Fibroblast of mammary gland (primary cell): ENCODE measurements at places on chromosomes 11 and 22.
A peak's percentile ranks its signal among the peaks of the same experiment; 100 is the strongest.

GRCh38 chr11:5345831-5346230 lies 2.5 kb upstream of the OR51B5 start:
- DNase-seq = no peak

DNA sequence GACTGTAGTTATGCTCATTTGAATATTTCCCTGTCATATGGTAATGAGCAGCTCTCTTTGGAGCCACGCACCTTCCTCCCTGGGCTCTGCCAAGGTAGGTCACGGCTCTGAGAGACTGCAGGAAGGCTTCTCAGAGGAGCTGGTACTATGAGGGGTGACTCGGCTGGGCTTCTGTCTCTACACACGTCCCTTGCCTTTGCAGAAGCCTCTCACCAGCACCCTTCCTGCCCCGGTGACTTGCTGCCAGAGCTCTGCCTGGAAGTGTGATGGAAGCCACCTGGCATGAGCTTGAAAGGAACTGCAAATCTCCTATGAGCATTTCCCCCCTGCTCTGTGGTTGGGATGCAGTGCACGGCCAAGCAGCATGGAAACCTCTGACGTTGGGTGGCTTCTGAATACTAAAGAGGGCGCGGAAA lies 74.2 kb downstream of the KIRREL3 start:
- no peak for DNase-seq

GRCh38 chr22:37607935-37608476 lies 628 bp upstream of the GGA1 start:
- no peak for DNase-seq

- no peak for DNase-seq
Observed at GRCh38 chr11:73189723-73190556, 28.1 kb upstream of the P2RY2 start.

GRCh38 chr11:118410055-118410745 lies 8.8 kb downstream of the ATP5MG start:
- no peak for DNase-seq

- no peak for DNase-seq
Observed at GRCh38 chr11:7936615-7937014, 4.9 kb downstream of the OR10A3 start.

DNA sequence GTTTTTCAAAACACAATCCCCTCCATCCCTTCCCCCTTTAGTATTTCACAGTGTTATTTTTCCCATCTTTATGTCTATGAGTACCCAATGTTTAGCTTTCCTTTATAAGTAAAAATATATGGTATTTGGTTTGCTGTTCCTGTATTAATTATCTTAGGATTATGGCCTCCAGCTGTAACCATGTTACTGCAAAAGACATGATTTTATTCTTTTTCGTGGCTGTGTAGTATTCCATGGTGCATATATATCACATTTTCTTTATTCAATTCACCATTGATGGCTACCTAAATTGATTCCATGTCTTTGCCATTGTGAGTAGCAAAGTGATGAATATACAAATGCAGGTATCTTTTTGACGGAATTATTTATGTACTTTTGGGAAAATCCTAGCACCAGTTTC lies 346.4 kb upstream of the CNTN5 start:
- no peak for DNase-seq

DNA sequence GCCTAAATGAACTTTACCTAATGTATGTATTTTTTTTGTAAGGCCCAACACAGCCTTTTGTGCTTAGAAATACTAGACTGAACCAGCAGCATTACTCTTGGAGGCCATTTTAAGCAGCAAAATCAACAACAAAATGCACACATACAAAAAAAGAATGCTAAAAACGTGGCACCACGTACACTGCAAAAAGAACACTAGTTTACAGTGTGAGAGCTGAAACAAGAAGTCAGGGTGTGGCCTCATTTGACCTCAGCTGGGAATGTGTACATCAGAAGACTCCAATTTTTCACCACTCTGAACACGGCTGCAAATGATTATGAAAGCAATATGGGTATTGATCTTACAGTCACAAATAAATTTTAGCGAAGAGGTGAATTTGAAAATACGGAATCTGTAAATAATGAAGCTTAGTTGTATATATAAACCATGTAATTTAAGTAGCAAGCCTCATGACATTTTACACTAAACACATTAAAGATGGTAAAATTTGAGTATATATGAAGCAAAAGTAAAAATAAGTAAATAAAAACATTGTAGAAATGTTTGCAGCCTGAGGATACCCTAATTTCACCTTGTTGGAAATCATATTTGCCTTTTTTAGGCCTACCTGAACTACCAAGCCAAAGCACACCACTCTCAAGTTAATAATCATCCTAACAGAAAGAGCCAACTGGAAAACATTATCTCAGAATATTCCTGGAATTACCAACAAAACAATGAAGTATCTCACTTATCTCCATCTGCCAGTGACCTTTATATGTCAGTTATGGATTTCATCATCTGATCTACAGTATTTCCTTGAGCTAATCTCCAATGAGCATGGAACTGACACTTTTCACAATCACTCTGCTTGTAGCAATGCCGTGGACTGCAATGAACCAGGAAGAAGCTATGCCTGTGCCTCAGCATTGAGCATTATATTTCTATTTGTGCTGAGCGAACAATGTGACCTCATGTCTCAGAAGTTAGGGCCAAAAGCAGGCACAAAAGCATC lies 319.5 kb upstream of the FAT3 start:
- DNase-seq = no peak

GRCh38 chr11:62747475-62748160 lies 6.3 kb downstream of the ZBTB3 start:
- no peak for DNase-seq

DNA sequence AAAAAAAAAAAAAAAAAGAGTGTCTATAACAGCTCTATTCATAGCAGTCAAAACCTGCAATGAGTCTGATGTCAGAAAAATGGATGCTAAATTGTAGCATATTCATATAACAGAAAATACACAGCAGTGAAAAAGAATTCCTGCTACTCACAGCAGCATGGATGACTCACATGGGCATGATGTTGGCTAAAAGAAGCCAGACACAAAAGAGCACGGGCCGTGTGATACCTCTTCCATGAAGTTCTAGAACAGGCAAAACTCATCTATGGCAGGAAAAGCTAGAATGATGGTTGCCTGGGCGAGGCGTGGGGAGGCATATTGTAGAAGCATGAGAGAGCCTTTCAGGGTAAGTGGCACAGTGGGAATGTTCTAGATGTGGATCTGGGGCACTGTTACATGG lies 18.9 kb downstream of the PLAAT3 start:
- DNase-seq = peak; percentile 46

DNA sequence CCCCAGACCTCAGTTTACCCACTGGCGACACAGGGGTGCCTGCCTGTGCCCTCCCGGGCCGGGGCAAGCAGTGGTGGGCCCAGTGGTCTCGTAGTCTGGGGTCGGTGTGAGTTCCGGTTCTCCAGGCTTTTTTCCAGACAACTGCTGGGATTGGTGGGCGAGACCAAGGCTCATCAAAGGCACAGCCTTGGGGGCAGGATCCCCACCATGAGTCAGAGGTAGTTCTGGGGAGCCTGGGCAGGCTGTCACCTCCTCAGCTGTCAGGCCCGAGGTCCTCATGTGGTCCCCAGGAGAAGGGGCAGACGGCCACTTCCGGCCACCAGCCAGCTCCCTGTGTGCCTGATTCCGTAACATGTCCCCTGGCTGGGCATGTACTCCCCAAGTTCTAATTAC lies 827 bp upstream of the MUC2 start:
- no peak for DNase-seq

DNA sequence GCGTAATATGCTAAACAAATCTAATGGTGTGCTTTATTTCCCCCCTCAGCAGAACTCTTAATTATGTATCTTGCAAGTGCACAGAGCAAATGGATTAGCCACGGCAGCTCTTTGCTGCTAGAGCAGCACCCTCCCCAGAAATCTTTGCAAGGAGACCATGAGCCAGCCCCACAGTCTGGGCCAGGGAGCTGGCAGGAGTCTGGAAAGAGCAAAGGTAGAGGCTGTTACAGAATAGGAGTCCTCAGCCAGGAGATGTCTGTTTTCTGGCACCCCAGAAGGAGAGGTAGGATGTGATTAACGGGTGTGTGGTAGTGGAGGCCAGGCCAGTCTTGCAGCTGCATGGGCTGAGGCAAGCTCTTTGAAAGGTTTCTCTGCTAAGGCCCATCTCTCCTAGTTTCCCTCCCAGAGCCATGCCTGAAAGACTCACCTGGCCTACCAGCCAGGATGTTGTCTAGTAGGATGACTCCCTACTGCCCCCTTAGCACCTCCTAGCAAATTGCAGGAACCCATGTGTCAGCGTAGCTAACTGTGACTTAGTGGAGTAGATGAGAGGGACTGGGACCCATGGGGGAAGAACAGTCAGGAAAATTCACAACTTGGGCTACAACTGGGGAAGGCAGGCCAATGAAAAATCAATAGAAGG lies 557.2 kb downstream of the BUD13 start:
- DNase-seq = no peak

DNA sequence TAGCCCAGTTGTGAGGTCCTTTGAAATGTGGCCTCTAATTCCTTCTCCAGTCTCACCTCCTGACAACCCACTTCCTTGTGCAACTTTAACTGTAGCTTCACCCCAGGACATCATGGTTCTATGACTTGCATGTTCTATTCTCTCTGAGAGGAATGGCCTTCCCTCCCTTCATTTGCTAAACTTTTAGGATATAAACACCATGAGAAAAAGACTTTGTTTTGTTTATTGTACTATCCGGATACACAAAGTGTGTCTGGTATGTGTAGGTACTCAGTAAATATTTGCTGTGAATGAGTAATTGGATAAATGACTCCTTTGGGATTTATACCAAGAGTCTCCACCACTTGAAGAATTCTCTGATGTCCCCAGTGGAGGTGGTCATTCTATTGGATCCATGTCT lies 547.6 kb downstream of the INSC start:
- no peak for DNase-seq

- DNase-seq = no peak
Observed at GRCh38 chr22:30371981-30372380, 15.2 kb downstream of the CCDC157 start.

- no peak for DNase-seq
Observed at GRCh38 chr11:10072841-10073240, 221.2 kb downstream of the SBF2 start.
